Activated CD4-positive, alpha-beta T cell treated with anti-CD3 and anti-CD28 coated beads, Interleukin-2, amount 50 U/mL, for 24 hours (primary cell): ENCODE measurements at places on chromosomes 7 and 10.

GRCh38 chr7:17915796-17916195 lies 24.5 kb downstream of the SNX13 start:
- no peak for DNase-seq

DNA sequence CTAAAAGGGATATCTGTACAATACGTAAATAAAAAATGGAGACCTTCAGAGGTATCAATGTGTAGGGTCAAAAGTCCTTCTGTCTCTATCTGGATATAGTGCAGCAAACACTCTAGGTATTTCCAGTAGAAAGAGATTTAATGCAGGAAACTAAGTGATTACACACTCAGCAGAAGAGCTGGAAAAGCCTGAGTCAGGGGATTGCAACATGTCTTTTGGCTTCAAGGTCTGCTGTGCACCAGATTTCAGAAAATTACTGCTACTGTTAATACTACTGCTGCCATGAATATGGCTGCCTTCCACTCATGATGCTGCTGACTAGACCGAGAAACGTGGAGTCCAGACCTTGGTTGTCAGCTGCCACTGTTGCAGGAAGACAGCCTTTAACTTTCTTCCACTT lies 94.9 kb upstream of the DLX6 start:
- DNase-seq: no peak

- no peak for DNase-seq
These were observed 115.9 kb downstream of the GPR85 start for GRCh38 chr7:112970771-112971170.

DNA sequence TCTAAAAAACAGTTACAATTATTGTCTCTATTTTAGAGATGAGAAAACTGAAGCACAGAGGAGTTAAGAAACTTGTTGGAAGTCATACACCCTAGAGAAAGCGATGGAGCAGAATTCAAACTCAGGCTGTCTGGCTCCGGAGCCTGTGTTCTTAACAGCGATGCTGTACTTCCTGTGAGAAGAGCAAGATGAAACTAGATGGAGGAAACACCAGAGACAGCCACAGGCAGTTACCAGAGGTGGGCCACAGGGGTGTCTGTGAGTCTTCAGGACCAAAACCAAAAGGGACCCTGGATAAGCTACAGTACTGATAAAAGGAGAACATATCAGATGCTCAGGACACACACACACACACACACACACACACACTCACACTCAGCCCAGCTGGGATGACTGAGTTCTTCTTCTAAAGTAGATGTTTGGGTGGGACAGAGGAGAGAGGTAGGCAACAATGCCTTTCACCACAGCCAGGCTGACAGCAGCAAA lies 289.2 kb downstream of the FZD1 start:
- DNase-seq: no peak

DNA sequence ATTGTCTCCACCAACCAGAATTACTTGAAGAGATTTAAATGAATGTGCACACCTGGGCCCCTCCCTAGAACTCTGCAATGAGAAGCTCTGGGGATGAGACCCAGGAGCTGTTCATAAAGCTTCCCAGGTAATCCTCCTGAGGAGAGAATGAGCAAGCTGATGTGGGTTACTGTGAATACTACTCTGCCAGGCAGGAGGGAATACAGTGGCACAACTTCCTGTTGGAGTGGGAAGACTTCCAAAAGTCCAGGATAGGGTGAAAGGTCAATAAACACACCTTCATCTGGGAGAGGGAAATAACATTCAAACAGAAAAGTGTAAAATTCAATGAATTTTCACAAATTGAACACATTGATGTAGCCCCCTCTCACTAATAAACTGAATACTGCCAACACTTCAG lies 351.4 kb downstream of the ABCA13 start:
- no peak for DNase-seq

- no peak for DNase-seq
These were observed 144.4 kb downstream of the PKD1L1 start for GRCh38 chr7:47803846-47804245.

- DNase-seq: no peak
These were observed 75.9 kb downstream of the NRBF2 start for GRCh38 chr10:63208986-63209385.

- no peak for DNase-seq
These were observed 884.1 kb downstream of the CCSER2 start for GRCh38 chr10:85212526-85212925.

DNA sequence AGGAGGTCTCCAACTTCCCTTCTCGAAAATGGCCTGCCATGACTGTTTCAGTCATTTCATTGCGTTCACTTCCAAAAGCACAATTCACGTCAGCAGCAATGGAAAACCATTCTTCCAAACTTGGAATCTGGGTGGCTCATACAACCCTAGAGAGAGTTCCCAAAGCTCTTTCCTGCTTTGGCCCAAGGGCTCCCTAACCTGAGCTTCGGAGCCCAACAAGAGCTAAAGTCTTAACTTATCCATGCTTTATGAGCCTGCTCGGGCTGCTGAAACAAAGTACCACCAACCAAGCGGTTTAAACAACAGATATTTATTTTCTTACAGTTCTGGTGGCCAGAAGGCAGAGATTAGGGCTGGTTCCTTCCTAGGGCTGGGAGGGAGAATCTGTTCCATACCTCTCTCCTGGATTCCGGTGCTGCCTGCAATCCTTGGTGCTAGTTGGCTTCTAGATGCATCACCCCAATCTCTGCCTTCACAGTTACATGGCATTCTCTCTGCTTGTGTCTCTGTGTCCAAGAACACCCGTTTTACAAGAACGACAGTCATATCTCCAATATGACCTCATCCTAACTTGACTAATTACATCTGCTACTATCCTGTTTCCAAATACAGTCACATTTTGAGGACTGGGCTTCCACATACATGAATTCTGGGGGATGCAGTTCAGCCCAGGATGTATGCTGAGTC lies 33.5 kb downstream of the CAMK2B start:
- DNase-seq: no peak

DNA sequence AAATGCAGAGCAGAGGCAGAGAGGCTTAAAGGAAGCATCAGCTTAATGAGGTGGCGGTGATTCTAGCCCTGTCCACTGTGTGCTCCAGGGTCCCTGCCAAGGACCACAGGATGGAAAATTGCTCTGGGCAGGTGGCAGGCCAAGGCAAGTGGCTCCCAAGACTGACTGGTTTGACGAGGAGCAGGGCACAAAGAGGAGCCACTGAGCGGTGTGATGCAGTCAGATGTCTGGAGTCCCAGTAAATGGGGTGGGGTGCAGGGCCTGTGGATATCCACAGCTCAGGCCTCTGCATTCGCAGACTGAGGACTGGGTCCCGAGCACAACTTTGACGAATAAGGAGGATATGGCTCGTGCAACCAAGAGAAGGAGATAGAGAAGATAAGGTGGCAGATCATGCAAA lies 385.6 kb downstream of the PLXNA4 start:
- DNase-seq: no peak
